ENCODE measurements at places on chromosomes 1 and 21.

DNA sequence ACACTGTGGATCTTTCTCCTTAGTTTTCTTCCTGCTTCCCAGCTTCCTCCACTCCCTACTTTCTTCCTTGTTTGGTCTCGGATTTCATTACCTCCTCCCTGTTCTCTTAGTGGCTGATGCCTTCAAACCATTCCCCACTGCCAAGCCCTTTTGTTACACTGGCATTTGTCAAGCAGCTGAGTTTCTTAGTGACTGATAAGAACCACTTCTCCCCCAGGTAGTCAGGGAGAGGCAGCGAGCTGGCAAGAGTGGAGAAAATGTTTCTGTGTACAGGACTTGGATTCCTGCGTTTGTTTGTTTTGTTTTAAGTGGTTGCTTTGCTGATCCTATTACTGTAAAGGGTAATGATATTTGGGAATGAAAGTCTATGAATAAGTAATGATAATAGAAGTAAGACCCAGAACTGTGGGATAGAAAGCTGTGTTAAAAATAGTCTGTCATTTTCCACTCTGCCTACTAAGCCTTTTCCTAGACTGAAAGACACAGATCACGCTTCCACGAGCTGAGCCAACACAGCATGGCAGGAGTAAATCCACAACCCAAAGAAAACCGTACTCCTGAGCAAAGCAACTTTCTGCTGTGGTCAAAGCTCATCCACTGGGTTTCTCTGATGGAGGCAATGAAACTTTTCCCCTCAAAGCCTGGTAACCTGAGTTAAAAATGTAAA is 10.1 kb upstream of the SERTAD4 start:
- no peak for DNase-seq

DNA sequence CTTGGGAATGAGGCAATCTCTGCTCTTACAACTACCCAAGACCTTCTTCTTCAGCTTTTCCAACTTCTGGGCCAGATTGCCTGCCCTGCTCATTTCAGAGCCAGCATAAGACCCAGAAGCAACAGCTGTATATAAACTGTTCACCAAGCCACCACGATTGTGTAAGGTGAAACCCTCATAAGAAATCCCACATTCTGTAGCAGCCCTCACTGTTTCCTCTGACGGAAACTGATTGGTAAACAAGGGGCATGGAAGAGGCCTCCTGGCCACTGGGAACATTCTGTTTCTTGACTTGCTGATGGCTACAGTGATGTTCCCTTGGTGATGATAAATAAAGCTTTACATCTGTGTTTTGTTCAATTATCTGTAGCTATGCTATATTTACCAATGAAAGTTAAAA is 39.7 kb upstream of the EXO1 start:
- no peak for DNase-seq

DNA sequence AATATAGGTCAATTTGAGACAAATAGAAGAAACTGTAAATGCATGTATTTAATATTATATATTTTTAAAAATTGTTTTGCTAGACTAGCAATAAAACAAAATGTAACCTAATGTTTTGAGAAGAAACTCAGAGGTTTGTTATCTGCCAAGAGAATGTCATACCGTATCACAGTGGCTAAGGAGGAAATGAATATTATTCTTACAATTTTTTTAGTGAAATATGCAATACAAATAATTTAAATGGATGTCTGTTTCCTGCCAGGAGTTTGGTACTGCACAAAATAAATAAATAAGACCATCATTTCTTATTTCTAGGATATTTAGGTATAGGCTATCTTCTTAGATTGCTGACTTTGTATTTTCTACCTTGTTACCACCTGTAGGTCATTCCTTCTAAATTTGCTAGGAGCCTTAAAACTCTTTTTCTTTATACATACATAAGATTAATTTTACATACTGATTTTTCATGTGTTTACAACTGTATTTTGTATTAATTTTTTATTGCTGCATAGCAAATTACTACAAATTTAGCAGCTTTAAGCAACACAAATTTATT is 113.6 kb downstream of the NEK7 start:
- no peak for DNase-seq

GRCh38 chr1:85850238-85850637 is 142.0 kb upstream of the ZNHIT6 start:
- DNase-seq, result peak; percentile 85

DNA sequence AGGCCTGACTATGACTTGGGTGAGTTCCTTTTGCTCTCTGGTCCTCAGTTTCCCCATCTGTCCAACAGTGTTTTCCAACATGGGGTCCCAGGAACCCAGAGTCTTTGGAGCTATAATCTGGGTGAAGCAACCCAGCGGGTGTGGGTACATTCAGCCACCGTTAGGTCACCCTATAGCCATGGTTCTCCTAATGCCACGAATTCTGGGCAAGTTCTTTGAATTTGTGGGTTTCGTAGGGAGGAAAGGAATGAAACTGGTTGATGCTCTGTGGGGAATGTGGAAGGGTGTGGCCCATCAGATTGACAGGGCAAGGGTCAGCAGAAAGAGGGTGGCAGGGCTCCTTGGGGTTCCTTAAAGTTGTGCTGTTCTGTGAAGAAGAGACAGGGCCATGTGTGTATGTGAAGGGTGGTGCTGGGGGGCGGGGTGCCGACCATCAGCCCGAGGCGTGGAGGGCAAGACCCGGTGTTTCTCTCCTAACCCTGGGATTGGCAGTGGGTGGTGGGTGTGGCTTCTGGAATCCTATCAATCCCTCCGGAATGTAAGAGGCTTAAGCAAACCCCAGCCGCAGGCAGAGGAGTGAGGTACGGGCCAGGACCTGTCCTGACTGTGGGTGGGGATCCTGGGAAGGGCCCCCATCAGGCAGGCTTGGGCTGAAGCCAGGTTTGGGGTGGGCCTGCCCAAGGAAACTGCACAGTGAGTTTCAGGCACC is 35.5 kb upstream of the ZNF362 start:
- no peak for DNase-seq

All from fibroblast of skin of left quadriceps (primary cell).